ENCODE measurements at places on chromosomes 6 and 20.

GRCh38 chr6:20338156-20338555 lies 63.5 kb upstream of the E2F3 start:
- DNase-seq: no peak

DNA sequence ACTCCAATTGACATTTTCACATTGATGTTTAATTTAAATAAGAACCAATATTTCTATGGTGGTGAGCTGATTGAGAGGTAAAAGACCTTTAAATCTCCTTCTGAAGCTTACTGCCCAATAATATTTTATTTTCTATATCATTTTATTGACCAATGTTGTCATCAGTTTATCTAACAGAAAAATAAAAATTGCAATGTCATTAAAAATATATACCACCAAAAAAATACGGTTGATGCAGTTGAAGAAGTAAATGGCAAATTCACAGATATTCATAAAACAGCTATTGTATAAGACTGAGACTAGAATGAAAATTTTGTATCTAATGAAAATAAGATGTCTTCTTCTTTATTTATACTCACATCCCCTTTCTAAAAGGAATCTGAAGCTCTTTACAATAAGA lies 1033.0 kb upstream of the FLRT3 start:
- no peak for DNase-seq

DNA sequence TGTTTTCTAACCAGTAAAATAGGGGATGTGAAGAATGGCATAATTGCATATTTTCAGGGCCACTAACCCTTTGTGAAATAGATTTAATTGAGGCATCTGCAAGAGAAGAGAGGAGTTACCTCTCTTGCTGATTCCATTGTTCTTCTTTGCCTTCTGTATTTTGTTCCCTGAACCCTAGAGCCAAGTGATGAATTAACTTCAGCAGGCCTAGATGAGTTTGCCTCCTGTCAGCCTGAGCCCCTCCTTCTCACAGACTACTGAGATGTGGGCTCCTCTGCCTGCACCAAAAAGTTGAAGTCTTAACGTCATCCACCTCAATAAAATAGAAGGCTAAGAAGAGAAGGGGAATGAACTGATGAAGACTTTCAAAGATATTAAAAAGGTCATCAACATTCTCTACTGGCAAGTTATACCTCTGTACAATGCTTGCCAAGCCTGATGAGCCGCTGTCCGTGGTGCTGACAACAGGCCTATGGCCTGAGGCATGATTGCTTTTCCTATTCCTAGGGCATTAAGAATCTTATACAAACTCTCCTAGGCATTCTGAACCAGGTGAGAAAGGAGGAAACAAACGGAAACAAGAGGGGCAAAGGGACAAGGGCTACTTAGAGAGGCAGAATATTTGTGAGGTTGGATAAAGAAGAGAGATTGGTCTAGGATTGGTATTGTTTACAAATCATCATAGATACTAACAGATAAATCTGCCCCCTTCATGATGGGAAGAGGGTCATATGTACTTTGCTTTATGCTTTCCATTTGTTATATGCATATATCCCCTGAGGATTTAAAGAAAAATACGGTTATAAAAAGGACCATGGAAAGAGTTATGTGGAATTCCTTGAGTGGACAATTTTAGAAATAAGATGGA lies 46.8 kb downstream of the CD24 start:
- DNase-seq: peak; percentile 77

DNA sequence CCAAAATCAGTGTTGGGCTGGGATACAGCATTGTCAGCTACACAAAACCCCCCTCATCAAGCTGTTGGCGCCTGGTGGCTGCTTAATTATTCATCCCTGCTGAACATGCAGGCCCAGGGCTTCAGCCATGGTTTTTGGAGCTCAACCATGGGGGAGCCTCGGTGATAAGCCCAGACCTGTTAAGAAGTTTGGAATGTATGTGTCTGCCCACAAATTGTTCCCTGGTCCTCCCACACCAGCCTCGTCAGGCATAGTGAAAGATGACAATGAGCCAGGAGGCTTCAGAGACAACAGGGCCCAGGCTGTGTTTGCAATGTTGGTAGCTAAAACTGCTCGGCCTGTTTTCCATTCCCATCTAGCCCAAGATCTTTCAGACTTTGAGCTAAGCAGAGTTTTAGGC lies 34.8 kb upstream of the SIRPA start:
- no peak for DNase-seq

- no peak for DNase-seq
Observed at GRCh38 chr20:39986173-39986904, 702.7 kb downstream of the MAFB start.

DNA sequence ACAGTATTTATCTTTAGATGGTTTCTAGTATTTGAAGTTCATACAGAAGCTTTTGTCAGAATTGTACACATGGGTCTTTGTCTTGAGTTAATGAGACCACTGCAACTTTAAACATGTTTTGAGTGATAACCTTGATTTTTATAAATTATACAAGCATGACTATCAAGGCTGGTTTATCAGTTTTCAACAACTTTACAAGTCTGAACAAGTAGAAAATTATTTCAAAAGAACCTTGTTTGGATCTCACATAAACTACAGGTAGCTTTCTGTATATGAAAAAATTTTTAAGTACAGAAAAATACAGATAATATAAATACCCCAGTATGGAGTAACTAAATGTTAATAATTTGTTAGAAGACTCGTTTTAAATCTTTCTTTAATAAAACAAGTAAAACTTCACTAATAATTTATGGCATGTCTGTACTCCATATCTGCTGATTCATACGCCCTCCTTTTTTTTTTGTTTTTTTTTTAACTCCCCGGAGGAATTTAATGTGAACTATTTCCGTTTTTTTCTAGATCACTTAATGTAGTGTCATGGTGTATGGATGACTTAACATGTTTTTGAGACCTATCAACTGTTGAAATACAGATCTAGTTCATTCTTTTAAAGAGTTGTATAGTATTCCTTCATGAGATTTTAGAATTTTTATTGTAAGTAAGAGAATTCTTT lies 18.3 kb downstream of the VAPB start:
- DNase-seq: peak; percentile 71

DNA sequence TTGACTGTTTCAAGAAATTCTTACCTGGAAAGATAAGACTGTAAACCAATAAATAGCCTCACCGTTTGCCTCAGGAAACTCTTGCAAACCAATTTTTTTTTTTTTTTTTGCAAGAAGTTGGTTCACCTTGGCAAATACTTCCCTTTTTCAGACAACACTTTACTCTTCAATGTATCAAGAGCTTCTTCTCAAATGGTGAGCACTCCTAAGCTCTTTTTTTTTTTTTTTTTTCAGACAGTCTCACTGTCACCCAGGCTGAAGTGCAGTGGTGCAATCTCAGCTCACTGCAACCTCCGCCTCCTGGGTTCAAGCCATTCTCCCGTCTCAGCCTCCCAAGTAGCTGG lies 22.7 kb upstream of the SNTA1 start:
- DNase-seq: no peak

- no peak for DNase-seq
Observed at GRCh38 chr6:49001856-49002541, 461.1 kb downstream of the MMUT start.

DNA sequence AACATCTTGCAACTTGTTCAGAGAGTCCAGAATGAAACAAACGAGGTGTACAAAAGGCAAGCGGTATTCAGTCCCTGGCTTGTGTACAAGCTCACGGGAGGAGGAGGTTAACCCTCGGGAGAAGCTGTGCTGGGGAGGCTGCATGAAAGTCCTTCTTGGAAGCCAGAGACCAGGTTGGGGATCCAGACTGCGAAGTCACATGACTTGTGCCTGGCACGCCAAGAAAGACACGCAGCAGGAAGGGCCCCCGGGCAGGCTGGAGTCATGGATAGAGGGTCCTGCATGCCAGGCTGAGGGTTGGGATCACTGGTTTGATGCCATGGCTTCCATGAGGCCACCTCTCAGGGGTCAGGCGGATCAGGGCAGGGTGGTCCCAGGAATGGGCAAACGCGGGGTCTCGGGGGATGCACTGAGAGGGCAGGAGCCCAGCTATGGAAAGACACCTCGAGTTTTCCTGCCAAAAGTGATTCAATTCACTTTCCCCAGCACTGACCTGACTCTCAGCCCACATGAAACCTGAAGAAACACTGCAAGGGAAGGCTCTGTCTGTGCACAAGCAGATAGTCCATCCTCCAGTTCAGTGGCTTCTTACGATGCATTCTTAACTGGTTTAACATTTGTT lies 79.4 kb downstream of the DLL1 start:
- DNase-seq: no peak

DNA sequence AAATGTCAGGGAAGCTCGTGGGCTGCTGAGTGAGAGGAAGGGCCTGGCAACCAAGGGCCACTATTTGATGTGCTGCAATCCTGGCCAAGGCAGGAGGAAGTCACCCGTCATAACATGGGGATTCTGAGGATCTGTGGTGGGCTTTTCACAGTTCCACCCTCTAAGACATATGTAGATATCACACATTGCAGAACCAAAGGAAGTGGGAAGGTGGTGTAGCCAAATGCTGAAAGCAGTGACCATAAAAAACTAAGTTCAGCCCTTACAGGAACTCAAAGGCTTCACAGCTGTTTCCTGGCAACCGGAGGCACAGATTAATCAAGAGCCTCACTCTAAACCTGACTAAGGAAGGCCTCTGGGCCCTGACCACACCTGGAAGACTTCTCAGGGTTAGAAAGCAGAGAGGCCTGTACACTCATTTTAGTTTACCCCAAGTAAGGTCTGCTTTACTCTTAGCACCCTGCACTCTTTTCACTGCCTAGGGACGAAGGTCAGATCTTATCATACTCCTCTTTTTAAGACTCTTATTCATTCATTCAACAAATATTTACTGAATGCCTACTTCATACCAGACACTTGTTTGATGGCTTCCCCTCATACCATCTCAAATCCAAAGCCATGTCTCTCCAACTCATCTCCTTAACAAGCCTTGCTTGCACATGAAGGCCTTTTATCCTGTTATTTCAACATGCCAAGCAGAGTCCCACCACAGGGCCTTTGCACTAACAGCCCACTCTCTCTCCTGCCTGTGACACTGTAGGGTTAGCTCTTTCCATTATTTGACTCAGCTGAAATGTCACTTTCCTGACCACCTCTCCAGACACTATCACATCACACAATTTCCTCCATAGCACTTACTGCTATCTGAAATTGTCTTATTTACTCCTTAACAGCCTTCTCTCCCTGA lies 2.6 kb downstream of the UBE2V1 start:
- peak; percentile 78 for DNase-seq

GRCh38 chr6:99344289-99344688 lies 5.2 kb downstream of the FAXC start:
- DNase-seq: no peak

DNA sequence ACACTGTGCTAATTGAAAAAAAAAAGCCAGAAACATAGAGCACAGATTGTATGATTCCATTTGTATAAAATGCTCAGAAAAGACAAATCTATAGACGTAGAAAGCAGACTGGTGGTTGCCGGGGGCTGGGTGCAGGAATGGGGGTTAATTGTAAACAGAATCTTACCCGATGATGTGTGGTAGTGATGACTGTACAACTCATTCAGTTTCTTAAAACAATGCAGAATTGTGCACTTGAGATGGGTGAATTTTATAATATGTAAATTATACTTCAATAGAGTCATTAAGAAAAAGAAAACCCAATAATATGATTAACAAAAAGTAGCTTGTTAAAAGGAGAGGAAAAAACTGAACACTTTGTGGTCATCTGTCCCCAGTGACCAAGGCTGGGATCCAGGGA lies 3.7 kb upstream of the MYLK4 start:
- no peak for DNase-seq

DNA sequence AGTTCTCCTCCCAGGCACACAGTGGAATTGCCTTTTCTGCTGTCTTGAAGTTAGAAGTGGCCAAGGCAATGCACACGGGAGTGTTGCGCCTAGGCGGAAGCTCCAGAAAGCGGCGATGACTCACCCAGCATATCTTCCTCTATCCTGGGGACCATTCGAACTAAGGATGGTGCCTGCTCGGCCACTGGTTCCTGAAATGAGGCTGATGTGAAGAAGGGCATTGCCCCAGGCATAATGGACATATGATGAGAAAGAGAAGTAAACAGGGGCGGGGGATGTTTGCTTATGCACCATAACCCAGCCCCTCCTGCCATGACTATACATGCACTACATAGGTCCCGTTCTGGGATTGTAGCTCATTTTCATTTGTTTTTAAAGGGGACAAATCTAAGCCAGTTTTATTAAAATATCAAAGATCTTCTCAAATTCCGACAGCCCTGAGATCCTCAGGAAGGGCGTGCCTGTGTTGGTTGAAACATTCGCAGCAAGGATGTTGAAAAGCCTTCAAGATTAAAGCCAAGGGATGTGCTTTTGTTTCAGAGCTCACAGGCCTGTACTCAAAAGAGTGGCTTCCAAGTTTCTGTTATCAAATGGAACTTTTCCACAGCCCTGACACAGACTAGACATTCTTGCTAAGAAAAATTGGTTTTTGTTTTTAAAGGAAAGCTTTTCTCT lies 218.5 kb downstream of the LY86 start:
- no peak for DNase-seq

DNA sequence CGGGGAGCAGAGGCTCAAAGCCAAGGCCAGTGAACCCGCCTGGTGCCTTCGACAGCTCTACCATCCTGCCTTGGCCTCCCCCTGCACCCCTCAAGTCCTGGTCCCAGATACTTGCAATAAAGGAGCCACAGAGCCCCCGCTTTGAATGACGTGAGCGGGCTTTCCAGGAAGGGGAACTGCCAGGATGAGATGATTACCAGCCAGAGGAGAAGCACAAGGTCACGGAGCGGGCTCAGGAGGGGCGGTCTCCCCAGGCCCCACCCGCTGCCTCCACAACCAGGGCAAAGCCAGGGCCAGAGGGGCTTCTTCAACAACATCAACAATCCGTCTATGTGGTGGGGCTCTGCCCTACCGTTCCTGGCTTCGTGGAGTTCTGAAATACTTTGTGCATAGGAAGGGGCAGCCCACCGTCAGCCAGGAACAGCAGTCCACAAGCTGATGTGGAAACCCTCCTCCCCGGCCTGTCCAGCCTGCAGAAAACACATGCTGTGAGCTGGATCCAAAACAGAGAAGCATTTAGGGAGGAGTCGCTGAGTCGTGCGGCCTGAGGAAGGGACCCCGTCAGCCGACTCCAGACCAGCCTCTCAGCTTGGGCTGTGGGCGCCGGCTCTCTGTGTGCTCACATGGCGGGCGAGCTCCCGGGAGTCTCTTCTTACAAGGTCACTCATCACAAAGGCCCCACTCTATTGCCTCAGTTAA lies 392.5 kb downstream of the CDH4 start:
- no peak for DNase-seq

- DNase-seq: no peak
Observed at GRCh38 chr6:9398071-9398766, 962.9 kb upstream of the SLC35B3 start.

- no peak for DNase-seq
Observed at GRCh38 chr6:161445021-161445799, 171.3 kb upstream of the AGPAT4 start.

- DNase-seq: no peak
Observed at GRCh38 chr6:118912646-118913045, 18.7 kb downstream of the ASF1A start.

DNA sequence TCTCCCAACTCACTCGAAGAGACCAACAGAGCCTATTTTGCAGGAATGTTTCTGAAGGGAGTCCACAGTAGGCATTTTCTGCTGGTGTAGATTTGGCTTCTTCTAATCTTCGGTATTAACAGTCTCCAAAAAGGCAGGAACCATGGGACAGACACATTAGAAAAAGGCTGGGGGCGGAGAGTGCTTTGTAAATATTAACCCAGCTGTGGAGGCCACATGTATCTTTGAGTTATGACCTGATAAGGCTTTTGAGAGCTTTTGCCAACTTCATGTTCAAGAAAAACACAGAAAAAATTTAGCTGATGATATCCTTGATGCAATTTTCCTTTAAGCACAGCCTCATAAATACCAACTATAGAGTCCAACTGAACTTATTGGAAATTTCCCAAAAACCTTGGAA lies 119.4 kb upstream of the TSHZ2 start:
- DNase-seq: no peak

- DNase-seq: no peak
Observed at GRCh38 chr6:31144296-31144969, 5.6 kb upstream of the PSORS1C2 start.
